ENCODE measurements at places on chromosomes 5 and 9.

DNA sequence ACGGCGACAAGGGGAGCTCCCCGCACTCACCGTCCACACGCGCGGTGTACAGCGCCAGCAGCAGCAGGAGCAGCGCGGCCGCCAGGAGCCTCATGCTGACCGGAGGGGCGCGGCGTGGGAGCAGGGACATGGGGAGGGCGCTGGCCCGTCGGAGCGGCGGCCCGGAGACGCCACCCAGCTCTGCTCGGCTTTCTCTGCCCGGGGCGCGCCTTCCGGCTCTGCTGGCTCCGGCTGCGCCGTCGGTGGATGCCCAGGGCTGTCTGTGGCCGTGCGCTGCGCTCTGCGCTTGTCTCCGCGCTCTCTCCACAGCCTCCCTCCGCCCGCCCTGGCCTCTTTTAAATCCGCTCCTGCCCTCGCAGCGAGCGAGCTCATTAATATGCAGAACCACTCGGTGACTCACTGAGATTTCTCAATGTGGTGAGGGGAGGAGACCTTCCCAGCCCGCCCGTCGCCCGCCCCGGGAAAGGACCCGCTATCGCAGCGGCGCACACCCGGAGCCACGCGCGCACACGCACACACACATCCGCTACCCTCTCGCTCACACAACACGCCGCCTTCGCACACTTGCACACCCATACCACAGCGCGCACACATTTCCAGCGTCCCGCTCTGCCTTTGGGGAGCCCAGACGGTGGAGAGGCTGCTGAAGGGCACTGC lies at the start of gene CXCL14:
Gene CXCL14 (minus strand): TSS at position 307 of the 657 bp plus-strand sequence. CDS start 213 bp downstream, at position 94.
- DNase-seq = peak; percentile 71

DNA sequence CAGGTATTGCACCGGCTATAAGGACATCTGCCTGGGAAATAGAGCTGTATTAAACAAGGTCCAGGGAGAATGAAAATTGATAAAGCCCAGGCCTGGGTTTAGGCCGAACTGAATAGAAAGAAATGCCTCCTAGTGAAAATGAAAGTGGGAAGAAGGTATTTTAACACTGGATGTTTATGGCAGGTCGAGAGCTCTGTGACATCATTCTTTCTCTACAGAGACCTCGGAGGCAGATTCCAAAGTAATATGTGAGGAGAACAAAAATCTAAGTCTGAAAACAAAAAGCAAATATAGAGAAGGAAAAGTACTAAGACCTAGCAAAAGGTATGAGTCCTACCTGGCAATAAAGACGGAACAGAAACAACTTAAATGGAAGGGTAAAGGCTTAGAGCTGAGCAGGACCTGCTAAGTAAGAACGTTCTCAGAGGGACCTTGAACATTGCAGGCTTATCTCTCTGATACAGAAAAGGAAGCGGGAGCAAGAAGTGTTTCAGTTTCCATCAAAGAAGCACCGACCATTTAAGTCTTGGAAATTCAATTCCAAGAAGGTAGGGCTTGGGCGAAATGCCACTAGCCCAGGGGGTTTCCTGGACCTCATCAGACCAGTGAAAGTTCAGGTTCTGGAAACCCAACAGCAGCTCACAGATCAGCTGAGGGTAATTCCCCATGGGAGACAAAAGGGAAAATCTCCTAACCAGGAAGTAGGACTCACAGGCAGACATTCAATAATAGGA lies 80.0 kb downstream of the SUSD1 start:
- no peak for DNase-seq

GRCh38 chr5:107820429-107820828 lies 149.7 kb upstream of the EFNA5 start:
- DNase-seq = no peak

DNA sequence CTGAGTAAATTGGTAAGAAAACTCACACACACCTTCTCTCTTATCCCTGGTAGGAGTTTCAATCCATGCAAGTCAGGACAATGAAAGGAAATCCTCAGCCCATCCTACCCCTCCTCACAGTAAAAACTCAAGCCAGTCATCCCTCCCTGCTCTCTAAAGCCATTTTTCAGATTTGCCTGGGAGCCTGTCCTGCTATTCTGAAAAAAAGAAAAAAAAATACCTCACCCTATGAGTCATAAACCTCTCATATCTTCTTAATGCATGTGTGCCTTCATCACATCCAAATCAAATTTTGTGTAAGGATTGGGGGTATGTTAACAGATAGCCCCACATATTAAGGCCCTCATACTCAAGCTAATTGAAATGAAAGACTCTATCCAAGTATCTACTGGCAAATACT lies 14.1 kb downstream of the UGT3A2 start:
- no peak for DNase-seq

DNA sequence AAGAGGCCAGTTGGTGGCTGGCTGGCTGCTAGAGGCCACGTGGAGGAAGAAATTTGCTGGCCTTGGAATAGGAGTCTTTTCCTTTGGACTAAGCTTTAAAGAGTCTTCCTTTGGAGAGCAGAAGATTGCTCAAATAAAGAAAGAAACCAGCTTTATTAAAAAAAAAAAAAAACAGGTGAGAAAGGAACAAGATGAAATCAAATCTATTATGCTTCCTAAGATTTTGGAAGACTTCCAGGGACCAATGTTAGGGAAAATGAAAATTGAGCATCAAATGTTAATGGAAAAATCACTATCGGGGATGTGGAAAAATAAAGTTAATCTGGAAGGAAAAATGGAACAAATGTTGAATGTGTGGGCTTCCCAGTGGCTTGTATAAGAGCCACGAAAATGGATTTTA lies 153.1 kb downstream of the TTC39B start:
- no peak for DNase-seq

DNA sequence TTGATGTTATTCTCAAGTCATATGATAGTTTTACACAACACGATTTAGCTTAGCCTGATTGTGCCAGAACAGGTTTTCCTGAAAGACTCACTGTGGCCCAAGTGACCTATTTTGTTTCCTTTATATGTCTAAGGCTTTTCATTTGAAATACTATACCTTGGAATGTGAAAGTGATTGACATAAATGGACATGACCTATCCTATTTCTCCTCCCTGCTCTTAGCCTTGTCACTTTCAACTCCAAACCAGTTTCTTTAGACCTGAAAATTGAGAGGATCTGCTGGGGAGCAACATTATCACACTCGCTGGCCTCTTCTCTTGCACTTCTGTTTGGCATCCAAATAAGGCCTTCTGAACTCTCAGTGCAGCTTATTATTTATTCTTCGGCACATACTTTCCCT lies 496.8 kb downstream of the MAT2B start:
- no peak for DNase-seq

GRCh38 chr9:111037356-111037707 lies 938 bp downstream of the LPAR1 start:
- DNase-seq = no peak

DNA sequence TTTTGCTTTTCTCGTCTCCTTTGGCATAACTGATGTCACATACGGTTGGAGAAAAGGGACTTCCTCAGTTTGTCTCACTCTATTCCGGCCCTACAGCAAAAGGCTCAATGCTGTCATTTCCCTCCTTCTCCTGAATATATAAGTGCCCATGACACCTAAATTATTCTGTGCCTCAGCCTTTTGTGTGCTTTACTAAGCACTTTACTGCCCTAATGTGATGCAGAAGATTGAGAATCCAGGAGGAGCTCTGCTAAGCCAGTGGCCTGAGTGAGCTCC lies 7.6 kb downstream of the CD180 start:
- DNase-seq = no peak

All from upper lobe of right lung (tissue), 1 donor.